ENCODE measurements at places on chromosomes 4 and X.

DNA sequence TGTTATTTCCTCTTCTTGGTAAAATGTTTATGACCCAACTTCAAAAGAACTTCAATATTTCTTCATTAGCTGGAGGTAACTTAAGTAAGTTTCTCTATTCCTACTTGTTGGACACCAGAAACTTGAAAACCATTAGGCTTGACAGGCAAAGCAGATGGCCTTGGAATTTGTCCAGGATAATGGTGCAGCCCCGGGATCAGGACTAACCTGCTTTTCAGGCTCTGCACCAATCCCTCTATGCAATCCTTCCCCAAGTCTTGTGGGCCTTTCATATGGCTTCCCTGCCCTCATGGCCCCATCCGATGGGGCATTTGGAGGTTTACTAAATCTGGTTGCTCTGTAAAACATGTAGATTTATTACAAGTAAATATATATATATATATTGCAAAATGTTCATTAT is 68.5 kb downstream of the SPINK2 start:
- no peak for DNase-seq

- DNase-seq: no peak
These were observed 176.1 kb downstream of the DCAF12L1 start for GRCh38 chrX:126376465-126376864.

GRCh38 chr4:90546114-90546513 is 418.9 kb downstream of the CCSER1 start:
- no peak for DNase-seq

DNA sequence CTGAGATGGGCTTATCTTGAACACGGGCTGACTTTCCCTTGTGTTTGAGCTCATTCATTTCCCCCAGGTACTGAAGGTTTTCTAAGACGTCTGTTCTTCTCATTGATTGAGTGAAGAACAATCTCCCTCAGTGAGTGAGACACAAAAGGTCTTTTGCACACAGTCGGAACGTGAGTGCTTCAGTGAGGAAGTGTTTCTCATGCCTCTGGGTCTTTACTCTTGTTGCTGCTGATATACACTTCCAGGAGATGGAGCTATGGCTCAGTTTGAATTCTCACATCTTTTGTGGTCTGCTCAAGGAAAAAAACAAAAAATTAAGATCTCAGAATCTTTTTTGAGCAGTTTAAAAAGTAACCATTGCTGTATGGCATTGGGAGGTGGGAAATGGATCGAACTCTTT is 981.9 kb upstream of the TENM3 start:
- no peak for DNase-seq

DNA sequence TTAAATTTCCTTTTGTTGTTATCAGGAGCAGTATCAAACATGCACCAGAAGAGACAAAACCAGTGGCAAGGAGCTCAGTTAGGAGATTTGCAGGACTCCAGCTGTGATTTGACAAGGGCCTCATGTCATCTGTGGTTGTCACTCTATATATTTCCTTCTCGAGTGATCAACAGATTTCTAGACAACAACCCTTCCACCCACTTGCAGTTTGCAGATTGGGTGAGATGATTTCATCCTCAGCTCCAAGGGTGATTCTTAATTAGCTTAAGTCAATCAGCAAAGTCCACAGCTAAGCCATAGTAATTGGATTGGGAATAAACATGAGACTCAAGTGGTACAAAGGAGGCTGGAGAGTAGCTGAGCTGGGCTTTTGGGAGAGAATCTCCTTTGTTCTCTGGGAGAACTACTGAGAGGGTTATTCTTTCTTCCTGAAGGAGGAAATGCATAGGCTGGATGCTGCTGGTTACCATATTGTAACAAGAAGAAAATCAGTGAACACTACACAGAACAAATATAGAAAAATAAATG is 192.8 kb downstream of the PPARGC1A start:
- no peak for DNase-seq

DNA sequence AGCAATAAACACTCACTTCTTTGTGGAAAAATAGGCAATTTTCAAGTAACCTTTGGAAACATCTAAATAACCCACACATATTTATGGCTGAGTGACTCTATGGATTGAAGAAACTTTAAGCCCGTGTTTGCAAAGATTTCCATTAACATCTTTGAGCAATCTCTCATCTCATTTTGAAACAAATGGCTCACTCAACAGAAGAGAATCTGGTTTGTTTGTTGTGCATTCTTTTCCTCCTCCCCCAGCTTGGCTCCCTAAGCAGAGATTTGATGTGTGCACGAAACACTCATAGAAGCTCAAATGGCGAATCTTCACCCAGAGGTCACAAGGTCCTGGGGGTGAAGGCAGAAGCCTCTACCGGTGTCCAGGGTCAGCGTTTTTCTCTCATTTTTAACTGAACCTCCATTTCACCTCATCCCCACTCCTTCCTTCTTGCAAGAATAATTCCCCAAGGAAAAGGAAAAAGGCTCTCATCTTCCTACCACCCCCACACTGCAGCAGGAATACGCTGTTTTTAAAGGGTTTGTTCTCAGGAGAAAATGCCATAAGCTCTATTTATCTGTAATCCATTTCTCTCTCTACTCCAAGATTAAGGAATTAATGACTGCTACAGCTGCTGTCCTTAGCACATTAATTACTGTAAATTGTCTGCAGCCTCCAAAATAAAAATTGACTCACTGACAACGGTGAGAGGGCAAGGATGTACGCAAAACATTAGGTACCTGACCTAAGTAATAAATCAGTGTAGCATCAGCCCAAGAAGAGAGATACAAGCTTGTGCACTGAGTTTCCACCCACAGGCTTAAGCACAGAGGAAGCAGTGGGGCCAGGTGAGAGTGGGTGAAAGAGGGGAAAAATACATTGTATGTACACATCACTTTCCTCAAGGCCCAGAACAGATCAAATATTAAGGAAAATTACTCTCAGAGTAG is 307.6 kb upstream of the NOCT start:
- no peak for DNase-seq

GRCh38 chr4:76745240-76745639 is 152.7 kb downstream of the SOWAHB start:
- no peak for DNase-seq

- DNase-seq: no peak
These were observed 10.2 kb downstream of the OTUD4 start for GRCh38 chr4:145170223-145170622.

- DNase-seq: no peak
These were observed 3.7 kb upstream of the NR0B1 start for GRCh38 chrX:30312858-30313257.

GRCh38 chr4:41158274-41158673 is 56.1 kb downstream of the APBB2 start:
- DNase-seq: no peak

- DNase-seq: no peak
These were observed at the start of gene WDFY3 for GRCh38 chr4:84966382-84967242. Gene WDFY3, minus strand, starts transcription at chr4:84966690. Its CDS starts 106,099 bp downstream, at chr4:84860591.
